ENCODE measurements at places on chromosomes 11 and 22.

GRCh38 chr11:57313788-57314135 lies 11.0 kb downstream of the TNKS1BP1 start:
- DNase-seq, result no peak

- DNase-seq, result no peak
Measured at GRCh38 chr11:92931746-92932422, 37.6 kb upstream of the MTNR1B start.

GRCh38 chr11:132780046-132780445 lies 752.3 kb downstream of the OPCML start:
- DNase-seq, result no peak

- peak; percentile 63 for DNase-seq
Measured at GRCh38 chr22:19941365-19942082, at the start of the genes COMT and TXNRD2. COMT (plus strand) TSS chr22:19941772; CDS start chr22:19962527, 20,755 bp downstream. TXNRD2 (minus strand) TSS chr22:19941818; CDS start chr22:19941803, 15 bp downstream.

DNA sequence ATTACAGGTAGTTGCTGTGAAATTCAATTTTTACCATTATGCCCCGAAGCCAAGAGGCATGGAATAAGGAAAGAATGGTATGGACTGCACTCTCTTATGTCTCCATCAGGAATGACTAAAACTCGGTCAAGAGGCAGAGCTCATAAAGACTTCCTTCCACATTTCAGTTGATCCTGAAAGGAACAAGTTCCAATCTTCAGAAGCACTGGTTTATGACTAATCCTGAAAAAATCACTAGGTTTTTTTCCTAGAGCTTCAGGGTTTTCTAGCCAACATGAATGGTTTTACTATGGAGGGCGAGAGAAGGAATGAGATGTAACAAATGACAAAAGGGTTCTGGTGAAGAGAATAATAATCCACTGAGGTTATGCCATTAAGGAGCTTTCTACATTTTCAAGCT lies 832.2 kb downstream of the NTM start:
- DNase-seq, result no peak

- no peak for DNase-seq
Measured at GRCh38 chr11:46666516-46666915, 33.9 kb downstream of the ARHGAP1 start.

DNA sequence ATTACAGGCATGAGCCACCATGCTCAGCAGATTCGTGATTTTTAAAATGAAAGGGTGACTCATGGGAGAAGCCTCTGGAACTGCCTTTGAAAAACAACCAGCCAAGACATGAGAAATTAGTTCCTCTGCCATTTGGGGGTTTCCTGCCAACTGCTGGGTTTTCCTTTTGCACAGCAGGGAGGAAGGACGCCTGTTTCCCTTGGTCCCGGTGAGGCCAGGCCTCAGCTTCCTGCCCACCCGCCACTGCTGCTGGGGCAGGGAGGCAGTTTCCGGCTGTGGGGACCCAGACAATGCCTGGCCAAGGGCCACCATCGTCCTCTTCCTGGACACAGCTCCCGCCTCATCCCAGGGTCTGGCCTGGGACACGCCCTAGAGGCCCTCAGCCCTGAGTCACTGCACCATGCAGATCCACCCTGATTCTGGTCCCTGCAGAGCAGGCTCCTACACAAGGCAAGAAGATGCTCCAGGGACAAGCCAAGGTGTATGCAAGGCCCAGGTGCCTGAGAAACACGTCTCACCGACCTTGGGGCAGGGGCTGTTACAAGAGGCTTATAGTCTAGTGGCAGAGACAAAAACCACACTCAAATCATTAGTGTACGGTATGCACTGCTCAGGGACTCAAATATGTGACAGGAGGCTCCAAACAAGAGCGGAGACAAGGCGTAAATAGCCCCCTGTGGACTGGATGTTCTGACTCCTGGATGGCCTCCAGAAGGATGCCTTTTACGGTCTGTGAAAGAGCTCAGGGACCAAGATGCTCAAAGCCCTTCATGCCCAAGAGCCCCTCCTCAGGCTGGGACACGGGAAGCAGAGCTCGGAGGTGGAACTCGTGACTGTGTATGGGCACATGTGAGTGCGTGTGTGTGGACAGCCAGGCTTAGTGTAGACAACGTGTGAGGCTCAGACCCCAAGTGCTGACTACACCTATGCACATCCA lies 10.0 kb downstream of the PPM1F start:
- DNase-seq, result no peak

GRCh38 chr11:25910086-25910485 lies 421.8 kb upstream of the ANO3 start:
- DNase-seq, result no peak

- DNase-seq, result no peak
Measured at GRCh38 chr11:17898782-17899181, 114.1 kb downstream of the SERGEF start.

GRCh38 chr11:3723014-3723708 lies 52.0 kb upstream of the CHRNA10 start:
- DNase-seq, result no peak

DNA sequence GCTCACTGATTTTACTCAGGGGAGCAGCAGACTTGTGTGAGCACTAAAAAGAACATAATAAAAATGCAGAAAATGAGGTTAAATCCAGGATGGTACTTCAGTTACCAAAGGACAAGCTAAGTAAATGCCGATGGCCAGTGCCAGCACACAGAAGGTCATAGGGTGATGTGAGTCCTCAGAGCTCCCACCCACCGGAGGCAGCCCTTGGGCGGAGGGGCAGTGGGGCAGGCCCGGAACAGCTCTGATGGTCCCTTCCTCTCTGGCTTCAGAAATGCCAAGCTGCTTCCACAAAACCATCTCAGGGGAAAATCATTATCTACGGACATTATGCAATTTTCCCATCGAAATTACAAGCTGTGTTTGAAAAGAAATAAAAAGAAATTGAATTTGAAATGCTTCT lies 124.5 kb downstream of the RRAS2 start:
- no peak for DNase-seq

DNA sequence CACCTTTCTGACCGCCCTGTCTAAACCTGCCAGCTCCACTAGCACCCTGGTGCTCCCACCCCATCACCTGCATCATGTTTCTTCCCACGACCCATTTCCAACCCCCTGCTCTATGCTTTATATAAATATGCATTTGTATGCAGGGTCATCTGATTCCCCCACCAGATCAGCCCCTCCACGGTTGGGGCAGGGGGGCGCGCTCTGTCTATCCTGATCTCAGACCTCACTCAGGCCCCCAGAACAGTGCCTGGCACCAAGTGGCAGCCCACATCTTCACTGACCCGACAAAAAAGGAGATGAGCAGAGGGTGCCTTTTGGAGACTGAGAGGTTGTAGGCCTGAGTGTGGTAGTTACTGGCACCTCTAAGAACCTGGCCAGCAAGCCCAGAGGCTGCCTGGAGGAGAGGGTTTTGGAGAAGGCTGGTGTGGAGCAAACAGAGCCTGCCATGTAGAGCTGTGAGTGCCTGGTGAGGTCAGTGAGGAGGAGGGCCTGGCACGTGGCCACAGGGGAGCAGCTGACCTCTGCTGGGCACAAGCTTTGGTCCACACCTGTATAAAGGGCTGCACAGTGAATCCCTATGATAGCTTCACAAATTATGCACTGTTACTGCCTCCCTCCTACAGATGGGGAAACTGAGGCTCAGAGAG lies 86.3 kb upstream of the RTL6 start:
- no peak for DNase-seq

- DNase-seq, result no peak
Measured at GRCh38 chr11:64492561-64492960, 98.5 kb upstream of the SLC22A12 start.

DNA sequence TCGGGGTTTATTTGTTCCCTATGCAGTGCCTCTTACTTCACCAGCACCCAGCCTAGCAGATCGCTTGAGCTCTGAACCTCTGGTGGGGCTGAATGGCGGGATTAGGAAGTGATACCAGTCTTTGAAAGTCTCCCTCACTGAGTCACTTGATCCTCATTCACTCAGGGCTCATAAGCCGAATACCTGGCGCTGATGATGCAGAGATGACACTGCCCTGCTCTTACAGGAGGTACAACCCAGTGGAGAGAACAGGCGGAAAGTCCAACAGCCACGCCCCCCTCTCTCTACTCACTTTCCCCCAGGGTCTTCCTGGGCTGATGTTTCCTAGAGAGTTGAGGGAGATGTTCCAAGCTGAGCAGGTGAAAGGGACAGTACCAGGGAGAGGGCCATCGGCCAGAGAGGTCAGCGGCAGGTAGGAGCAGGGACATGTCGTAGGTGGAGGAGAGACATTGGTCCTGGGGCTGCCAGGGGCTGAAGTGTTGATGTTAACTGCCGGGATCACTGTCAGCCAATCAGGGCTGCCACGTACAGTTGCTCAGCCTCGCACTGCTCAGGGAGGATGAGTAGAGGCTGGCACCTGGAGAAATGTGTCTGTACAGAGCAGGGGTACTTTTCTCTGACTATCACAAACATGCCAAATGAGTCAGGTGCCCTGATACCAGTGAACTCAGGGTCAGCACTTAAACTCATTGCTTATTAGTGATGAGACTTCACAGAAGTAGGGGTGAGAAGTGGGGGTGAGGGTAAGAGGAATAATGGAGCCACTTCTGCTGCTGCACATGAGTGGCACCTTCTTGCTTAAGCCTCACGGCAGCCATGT lies 9.9 kb upstream of the APOBEC3A start:
- no peak for DNase-seq

DNA sequence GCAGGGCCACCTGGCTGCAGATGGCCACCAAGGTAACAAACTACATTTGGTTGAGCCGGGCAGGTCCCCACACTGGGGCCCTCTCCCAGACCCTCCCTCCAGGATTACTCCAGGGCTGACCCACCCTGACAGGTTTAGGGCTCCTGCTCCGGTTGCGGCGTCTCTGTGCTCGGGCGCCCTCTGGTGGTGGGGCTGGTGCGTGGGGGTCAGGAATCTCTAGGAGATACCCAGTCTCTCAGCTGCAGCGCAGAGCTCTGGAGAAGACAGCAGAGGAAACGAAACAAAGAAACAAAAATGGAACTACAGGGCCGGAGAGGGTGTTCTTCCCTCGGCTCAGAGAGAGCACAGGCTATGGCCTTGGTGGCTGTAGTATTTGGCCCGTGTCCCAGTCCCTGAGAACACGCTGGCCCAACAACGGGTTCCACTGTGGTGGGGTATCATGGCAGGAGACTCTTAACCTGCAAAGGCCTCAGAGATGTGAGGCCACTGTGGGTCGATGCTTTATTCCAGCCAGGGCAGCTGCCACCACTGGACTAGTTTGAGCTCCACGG lies 2.4 kb downstream of the C11orf96 start:
- peak; percentile 76 for DNase-seq

DNA sequence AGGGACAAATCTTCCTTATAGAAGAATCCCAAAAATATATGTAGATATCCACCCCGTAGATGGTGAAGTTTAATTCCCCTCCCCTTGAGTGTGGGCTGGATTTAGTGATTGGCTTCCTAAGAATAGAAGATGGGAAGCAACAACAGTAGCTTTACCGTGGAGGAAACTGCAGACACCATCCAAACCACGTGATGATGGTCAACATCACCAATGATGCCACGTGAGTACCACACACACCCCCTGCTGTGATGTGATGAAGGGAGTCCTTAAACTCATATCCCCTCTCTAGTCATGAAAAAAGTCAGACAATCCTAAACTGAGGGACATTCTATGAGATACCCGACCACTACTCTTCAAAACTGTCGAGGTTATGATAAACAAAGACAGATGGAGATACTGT lies 76.4 kb upstream of the SLC22A12 start:
- no peak for DNase-seq

DNA sequence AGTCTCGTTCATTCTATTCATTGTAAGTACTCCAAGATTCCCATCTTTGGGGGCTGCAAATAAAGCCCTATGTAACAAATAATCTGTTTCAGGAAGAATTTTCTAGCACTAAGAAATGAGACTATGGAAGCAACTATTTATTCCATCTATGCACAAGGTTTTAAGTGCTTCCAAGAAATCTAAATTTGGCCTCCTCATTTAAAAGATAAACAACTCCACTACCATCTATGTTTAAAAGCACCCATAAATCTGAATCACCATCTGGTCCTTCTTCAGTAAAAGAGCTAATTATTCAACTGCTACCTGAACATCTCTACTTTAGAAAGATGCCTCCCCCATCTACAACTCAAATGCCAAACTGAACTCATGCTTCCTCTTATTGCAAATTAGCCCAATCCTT lies 547.3 kb upstream of the LRRC4C start:
- no peak for DNase-seq

- no peak for DNase-seq
Measured at GRCh38 chr22:29359469-29359868, 28.9 kb downstream of the AP1B1 start.

DNA sequence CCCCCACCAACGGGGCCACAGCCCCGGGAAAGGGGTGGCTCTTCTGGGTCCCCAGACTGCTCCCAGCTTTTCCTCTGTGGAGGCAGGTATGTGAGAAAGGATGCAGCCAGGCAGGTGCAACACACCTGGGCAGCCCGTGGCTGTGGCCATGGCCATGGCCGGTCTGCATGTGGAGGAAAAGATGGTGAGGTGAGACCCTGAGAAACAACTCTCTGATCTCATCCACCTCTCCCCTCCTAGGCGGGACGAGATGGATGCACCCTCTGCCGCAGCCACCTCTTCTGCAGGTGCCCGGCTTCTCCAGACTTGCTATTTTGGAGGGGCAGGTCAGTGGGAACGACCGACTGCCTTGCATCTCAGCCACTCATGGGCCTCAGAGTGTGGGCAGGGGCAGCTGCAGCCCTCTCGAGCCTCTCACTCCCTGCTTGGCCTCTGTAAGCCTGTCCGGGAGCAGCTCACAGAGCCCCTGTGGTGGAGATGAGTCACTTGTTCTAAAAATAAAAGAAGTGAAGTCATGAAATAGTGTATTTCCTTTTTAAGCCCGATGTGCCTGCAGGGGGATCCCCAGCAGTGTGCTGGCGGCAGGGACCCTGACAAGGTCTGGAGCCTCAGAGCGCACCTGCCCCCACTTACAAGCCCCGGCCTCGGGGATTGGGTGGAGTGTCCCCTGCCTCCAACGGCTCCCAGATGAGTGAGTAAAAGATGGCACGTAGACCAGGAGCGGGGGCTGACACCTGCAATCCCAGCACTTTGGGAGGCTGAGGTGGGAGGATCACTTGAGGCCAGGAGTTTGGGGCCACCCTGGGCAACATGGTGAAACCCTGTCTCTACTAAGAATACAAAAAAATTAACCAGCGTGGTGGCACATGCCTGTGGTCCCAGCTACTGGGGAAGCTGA lies 10.7 kb downstream of the SMIM38 start:
- peak; percentile 23 for DNase-seq

DNA sequence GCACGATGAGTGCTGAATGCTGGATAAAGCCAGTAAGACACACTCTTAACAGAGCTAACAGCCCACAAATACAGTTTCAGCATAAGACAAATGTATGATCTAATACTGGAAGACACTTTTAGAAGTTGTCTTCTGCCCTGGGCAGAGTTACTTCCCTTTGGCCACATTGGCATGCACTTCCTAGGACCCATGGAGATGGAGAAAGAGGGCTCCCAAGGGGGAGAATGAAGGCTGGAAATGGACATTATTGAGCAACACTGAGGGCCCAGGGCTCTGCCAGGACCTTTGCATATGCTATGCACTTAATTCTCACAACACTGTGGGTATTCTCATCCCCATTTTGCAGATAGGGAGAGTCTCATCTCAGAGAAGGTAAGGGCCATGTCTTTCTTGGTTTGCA lies 123.1 kb downstream of the ADAMTS15 start:
- DNase-seq, result no peak
